ENCODE measurements at places on chromosomes 11 and 22.
A peak's percentile ranks its signal among the peaks of the same experiment; 100 is the strongest.

GRCh38 chr11:128903248-128904061, 12.3 kb downstream of the KCNJ5 start:
- DNase-seq, result peak; percentile 67

DNA sequence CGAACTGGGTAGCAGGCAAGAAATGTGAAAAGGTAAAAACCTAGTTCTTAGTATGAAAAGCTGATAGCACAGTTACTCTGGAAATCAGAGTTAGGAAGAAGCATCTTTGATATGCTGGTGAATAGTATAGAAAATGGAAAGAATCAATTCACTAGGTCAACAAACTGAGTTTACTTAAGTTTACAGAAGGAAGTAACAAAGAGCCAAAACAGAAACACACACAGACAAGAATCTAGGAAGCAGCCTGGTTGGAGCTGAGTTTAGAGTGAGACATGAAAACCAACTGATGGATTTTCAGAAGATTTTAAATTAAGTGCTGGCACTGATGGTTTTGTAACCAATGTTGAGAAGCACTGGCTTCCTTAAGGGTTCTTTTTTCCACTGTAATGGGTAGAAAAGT, 296.3 kb downstream of the CADM1 start:
- no peak for DNase-seq

DNA sequence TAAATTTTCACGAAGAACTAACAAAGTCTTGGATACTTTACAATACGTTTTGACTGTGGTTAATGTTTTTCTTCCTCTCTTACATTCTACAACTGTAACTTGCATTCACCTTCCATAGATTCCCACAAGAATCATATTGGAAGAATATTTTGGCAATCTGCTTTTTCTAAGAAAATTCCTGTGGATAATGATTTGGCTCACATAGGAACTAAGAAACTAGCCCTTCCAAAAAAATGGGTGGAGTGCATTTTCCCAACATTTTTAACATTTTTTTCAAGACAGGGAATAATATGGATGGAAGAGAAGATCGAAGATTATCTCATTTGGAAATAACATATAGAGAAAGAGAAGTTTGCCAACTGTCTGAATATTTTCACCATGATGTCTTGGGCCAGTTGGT, 256.9 kb upstream of the POU2AF2 start:
- DNase-seq, result no peak

DNA sequence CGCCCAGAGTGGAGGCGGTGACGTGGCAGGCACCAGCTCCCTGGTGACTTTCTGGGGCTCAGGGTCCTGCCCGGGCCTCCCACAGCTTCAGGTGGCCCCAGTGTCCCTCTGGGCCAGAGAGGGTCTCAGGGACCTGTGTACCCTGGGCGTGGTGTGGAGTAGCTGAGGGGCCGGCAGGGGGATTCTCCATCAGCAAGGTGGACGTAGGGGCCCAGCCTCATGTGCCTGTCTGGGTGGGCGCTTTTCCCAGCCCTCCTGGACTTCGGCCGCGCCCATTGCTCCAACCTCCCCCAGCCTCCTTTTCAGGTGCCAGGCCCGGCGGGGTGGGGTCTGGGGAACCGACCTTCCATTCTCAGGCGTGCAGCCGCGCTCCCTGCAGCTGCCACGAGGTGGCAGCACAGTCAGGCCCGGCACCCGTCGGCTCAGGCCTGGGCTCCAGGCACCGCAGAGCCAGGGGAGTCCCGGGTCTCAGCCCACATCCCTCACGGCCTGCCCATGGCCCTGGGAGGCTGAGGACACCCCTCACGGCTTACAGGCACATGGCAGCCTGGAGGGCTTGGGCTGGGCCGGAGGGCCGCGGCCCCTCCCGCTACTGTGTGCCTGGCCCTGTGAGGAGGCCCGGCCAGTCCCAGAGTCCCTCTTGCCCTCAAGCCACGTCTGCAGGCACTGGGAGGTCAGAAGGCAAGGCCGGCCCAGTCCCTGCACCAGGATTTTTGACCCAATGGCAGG, 19.9 kb upstream of the MUC5B start:
- peak; percentile 45 for DNase-seq

- DNase-seq, result peak; percentile 55
These were observed 47.2 kb downstream of the CHRDL2 start for GRCh38 chr11:74683941-74684481.

DNA sequence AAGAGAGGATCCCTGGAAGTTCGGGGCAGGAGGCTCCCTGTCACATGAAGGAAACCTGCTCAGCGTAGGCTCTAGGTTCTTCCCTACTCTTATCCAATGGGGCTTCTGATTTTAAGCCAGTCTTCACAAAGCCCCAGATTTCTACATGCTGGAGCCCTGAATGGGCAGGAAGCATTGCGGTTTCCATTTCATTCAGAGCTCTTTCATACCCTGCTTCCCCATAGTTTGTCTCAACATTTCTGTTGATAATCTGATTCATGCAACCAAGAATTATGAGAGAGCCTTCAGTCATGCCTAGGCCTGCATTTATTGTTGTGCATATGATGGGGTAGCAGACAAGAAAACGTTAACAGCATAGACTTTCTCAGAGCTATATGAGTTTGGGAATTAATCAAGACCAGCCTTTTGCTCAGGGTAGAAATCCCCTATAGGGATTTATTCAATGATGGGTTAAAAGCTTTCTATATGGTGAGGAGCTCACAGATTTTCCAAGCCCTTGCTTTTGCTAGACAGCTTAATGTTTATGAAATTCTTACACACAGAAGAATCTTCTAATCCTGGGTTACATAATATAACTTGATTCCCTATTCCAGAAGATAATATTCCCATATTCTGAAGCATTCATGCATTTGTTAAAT, 15.9 kb downstream of the OR51B4 start:
- DNase-seq, result no peak

DNA sequence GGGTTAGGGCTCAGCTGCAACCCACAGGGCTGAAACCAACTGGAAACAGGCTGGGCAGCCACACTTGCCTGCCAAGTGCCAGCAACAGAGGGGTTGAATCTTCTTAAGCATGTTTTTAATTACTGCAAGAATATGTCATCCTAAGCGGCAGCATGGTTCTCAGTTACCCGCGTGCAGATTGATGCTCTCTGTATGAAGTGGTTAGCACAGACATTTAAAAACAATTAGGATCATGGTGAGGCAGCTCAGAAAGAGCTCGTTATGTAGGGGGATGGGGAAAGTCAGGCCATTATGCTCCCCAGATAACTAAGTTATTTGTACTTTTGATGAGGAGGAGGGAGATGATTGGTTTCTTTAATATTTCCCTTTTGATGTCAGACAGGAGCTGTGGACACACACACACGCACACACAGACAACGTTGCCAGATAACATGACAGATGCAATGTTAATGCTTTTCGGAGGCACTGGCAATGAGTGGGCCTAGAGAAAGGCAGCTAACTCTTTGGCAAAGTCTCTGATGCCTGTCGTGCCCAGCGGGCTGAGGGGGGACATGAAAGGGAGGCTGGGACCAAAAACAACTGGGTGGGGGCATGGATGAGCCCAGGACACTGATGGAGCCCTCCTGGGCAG, 389.7 kb downstream of the NXPE2 start:
- no peak for DNase-seq

GRCh38 chr11:107741044-107741823, 29.4 kb upstream of the SLN start:
- peak; percentile 50 for DNase-seq

- peak; percentile 6 for DNase-seq
These were observed 92.7 kb upstream of the TBCEL start for GRCh38 chr11:120931057-120931779.

GRCh38 chr11:123386796-123387510, 43.1 kb upstream of the GRAMD1B start:
- DNase-seq, result peak; percentile 29

- DNase-seq, result no peak
These were observed 8.6 kb downstream of the REXO2 start for GRCh38 chr11:114447892-114448291.

- no peak for DNase-seq
These were observed 356 bp upstream of the TTC12 start for GRCh38 chr11:113314065-113314388.

DNA sequence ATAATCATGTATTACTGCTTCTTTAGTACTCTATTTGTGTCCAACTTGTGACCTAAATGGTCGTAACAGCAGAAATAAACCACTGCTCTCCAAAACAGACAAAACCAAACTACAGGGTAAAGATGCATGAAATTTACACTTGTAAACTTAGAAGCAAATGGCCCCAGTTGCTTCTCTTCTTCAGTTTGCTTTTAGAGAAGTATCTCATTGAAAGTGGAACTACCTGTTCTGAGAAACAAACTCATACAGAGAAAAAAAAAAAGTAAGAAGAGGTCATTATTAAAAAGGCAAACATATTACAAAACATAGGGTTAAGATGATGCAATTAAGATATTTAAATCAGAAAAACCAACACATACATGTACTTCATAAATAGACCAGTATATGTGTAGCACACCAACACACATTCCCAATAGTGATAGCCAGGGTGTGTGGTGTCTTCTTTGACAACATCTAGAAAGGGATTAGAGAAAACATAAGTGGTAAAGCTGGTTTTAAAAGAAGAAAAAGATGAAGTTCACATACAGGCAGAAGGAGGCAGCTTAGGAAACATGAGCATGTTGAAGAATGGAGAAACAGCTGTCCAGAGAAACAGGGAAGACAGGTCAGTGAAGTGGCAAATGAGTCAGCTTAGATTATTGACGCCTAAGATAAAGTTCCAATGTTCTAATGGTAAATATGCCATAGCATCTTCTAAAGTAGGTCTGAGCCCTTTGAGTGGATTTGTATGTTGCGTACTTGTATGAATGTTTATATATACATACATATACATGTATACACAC, 844.7 kb upstream of the CCDC90B start:
- DNase-seq, result no peak

DNA sequence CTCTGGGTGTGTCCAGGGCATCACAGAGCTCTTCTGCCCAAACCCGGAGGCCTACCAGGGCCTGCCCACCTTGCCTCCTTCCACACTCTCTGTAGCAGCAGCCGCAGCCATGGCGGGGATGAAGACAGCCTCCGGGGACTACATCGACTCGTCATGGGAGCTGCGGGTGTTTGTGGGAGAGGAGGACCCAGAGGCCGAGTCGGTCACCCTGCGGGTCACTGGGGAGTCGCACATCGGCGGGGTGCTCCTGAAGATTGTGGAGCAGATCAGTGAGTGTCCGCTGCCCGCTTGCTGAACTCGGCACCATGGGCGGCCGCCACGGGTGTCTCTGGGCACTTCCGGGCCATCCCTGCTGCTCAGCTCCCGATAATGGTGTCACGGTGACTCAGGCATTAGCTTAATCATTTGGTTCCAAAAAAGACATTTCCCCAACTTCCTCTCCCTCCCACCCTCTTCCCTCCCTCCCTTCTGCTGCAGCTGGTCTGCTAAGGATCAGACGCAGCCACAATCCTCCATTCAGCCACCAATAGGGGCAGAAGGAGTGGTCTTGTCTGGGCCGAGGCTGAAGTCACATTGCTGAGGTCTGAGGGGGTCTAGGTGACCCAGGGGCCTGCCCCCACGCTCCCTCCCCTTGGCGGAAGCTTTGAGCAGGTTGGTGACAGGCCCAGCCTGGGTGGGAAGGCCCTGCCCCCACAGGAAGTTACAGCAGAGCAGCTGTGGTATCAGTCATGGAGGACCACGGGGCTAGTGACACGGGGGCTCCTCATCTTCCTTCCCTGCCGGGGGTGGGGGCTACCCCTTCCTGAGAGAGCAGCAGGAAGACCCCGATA, 950 bp downstream of the FERMT3 start:
- DNase-seq, result peak; percentile 83

DNA sequence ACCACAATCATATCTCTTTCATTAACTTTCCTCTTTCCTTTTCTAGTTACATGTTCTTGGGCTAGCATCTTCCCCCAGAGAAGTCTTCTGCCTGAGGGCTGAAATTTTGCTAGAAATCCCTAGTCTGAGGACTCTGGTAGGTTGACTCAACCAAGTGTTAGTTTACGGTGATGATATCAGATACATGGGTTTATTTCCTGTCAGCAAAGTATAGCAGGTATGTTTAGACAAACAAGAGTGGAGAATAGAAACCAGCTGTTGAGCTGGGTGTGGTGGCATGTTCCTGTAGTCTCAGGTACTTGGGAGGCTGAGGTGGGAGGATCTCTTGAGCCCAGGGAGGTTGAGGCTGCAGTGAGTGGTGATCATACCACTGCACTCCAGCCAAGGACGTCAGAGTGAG, 11.2 kb downstream of the FOLR1 start:
- no peak for DNase-seq

DNA sequence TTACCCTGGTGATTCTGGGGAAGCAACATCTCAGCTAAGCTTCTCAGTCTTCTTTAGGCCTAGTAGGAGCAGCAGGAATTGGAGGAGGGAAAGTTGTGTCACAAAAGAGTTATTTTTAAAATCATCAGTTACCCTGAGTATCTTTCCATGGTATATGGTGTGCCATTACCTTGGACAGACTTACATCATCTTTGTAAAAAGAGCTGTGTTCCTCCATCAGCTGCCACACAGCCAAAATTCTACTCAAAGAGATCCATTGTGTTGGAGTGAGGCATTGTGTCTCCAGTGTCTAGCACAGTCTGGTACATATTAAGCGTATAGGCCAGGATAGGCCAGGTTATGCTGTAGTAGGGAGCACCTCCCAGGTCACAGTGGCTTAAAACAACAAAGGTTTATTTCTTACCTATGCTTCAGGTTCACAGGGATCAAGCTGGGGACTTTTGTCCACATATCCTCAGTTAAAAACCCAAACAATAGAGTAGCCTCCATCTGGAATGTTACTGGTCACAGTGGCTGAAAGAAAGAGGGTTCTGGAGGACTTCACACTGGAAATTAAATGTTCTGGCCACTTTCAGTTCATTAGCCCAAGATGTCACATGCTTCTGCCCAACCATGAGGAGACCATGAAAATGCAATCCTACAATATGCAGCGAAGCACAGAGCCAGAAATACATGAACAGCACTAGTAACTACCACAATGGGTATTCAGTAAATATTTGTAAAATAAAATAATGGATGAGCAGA, 9.9 kb upstream of the TMPRSS5 start:
- DNase-seq, result no peak

DNA sequence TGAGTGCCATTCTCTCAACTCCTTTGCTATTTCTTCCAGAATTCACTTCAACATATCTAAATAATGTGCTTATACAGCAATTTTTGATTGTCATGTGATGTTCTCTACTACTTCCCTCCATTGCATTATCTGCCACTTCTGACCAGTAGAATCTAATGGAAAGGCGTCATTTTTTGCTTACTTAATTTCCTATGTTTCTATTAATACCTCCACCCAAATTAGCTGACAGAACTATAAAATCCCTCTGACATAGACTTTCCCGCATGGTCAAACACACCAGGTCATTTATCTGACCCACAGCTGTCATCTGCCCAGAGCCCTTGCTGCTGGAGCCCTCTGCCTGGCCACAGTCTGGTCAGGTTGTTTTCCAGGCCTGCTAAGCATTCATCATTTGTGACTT, 258.6 kb upstream of the NARS2 start:
- DNase-seq, result no peak

- DNase-seq, result no peak
These were observed 18.1 kb downstream of the TAB1 start for GRCh38 chr22:39417641-39418040.

DNA sequence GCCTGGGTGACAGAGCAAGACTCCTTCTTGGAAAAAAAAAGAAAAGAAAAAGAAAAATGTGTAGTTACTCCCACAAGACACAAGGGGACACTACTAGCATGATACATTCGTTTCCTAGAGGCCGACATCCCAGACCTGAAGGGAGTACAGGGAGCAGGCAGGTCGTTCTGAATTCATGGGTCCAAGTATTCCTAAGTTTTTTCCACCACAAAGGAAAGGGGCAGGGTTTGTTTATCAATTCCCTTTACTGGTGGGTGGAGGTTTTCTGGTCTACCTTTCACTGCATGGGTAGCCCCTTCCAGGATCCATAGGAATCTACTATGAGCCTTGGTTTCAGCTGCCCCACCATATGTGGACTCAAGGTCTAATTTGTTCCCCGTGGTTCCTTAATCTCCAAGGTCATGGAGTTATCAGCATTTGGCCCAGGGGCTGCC, 11.8 kb downstream of the TIGD3 start:
- peak; percentile 90 for DNase-seq

Data from ELR (cell line).